GM13977 (cell line): ENCODE measurements at places on chromosomes 5 and 9.

DNA sequence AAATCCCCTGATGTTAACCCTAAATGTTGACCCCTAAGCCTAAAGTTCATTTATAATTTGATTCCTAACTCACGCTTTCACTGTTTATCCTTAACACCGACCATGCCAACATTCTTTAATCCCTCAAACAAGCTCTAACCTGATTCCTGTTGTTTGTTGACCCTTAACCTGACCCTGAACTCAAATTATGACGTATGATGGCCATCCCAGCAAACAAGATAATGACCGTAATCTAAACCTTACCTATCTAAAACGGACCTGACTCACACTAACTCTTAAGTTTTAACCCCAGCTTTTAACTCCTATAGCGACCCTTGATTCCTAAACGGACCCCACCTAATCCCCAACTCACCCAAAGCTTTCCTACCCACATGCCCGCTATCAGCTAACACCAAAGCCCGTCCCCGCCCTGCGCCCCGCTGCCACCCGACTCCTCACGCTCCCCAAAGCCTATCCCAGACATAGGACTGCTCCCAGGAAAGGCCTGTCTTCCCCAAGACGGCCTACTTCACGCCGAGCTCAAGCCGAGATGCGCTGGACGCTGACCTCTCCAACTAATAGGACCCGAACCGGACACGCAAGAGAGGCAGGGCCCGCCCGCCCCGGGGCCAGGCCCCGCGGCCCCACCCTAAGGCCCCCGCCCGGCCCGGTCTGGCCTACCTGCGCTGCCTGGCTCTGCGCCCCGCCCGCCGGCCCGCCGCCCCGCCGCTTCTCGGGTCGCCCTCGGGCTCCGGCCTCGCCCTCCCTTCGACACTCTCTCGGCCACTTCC is 395 bp downstream of the TLN1 start:
- DNase-seq, result no peak

GRCh38 chr9:7316967-7317366 is 482.6 kb downstream of the DMAC1 start:
- DNase-seq, result no peak

- no peak for DNase-seq
Observed at GRCh38 chr9:68913054-68913453, 100.9 kb downstream of the PRKACG start.

GRCh38 chr5:98735806-98736507 is 37.5 kb upstream of the RGMB start:
- DNase-seq, result no peak

DNA sequence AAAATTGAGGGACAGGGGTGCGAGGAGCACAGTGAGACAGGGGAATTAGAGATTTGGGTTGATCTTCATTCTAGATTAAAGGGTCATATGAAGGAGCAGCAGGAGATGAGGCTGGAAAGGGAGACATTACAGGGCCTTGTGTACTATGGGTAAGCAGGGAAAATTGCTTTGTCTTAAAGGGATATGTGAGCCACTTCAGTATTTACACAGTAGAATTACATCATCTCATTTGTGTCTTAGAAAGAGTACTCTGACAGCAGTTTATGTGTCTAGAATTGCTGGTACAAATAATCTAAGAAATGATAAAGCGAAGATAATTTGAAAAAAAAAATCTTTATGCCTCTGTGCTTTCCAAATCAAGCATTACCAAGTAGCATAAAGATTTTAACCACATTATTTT is 287.0 kb upstream of the ARRDC3 start:
- DNase-seq, result no peak

GRCh38 chr9:28999057-28999456 is 1425.8 kb upstream of the C9orf72 start:
- no peak for DNase-seq

GRCh38 chr9:116686693-116687073 is 422 bp upstream of the TRIM32 start:
- DNase-seq, result no peak

DNA sequence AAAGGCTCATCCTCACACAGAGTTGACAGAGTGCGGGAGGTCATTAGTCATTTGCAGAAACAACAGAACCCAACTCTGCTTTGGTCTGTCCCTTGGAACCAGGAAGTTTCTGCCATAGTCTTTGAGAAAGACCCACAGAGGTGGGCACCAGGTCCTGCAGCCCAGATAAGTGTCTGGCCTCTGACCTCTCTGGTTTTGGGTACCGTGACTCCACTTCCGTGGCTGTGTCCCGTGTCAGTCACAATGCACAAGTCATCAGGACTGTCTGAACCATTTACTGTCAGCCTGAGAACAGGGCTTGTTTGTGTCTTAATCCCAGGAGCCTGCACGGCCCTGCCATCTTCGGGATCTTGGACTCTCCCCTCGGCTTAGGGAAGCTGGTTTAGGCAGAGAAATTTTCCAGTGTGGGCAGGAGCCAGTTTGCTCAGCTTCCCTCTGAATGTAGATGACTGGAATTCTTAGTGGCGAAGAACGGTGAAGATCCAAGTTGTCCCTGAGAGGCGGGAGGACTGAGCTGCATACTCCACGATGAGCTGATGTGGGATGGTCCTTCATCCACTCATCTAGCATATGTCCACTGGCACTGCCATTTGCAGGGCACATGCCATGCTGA is 11.9 kb downstream of the GSN start:
- DNase-seq, result no peak

GRCh38 chr5:156918311-156918845 is 44.6 kb downstream of the TIMD4 start:
- DNase-seq, result no peak

- peak; percentile 17 for DNase-seq
Observed at GRCh38 chr5:128498844-128499455, 39.1 kb downstream of the FBN2 start.

GRCh38 chr9:71010258-71010657 is 111.2 kb downstream of the TRPM3 start:
- DNase-seq, result no peak
